ENCODE measurements at places on chromosomes 3 and 15.

GRCh38 chr3:55341502-55342031, 145.5 kb downstream of the WNT5A start:
- peak; percentile 65 for DNase-seq

- peak; percentile 81 for DNase-seq
Observed at GRCh38 chr3:119647843-119648575, 12.4 kb downstream of the POPDC2 start.

DNA sequence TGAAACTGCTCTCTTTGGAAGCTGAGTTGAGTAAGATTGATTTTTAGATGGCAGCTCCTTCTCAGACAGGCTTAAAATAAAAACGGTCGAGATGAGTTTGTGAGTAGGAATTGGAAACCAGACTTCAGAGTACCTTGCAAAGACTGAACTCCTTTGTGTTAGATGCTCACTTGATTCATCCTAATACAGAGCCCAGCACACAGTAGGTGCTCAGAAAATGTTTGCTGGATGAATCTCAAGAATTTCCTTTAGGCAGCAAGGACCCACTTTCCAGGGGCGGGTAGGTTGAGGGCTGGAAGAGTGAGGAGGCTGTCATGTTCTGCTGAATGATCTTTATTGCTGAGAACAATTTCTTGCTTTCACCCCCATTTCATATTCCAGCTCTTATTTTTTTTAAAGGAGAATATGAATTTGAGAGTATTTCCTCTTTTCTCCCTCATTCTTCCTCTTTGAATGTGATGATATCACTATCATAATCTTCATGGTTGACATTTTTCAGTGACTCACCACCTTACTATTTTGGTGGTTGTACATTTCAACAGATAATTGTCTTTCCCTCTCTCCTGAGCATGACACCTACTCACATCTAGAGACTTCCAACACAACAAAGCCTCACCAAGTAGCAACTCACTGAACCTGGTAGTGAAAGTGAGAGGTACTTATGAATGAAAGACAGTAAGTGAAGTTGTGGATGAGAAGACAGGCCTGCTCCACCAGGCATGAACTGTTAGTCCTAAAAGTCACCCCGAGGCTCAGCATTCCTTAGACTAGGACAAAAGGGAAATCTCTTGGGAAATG, 113.3 kb downstream of the PDCD6IP start:
- DNase-seq = peak; percentile 66

DNA sequence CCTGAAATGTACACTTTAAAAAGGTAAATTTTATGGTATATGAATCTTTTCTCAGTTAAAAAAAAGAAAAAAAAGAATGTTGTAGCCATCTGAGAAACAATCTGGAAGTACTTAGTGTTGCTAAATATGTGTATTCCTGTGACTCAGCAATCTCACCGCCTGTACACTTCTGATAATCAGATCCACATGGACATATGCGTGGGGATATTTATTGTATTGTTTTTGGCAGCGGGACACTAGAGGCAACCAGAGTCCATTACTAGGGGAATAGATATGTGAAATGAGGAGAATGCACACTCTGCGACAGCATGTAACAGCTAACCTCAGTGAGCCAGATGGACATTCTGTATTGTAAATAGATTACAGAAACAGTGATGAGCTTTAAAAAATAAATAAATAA, 65.4 kb downstream of the AQP9 start:
- DNase-seq = peak; percentile 94

- DNase-seq = no peak
Observed at GRCh38 chr3:153970047-153970446, 151.1 kb upstream of the ARHGEF26 start.

DNA sequence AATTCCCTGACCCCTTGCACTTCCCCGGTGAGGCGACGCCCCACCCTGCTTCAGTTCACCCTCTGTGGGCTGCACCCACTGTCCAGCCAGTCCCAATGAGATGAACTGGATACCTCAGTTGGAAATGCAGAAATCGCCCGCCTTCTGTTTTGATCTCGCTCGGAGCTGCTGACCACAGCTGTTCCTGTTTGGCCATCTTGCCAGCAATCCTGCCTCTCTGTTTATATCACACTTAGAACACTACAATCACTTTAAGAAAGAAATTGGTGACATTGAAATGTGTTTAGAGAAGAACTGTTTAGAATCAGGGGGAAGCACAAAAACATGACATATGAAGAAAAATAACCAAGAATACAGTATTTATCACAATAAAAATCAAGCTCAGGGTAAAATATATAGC, 127.5 kb upstream of the SUCLG2 start:
- no peak for DNase-seq

- DNase-seq = no peak
Observed at GRCh38 chr3:66033241-66034138, 5.2 kb downstream of the MAGI1 start.

DNA sequence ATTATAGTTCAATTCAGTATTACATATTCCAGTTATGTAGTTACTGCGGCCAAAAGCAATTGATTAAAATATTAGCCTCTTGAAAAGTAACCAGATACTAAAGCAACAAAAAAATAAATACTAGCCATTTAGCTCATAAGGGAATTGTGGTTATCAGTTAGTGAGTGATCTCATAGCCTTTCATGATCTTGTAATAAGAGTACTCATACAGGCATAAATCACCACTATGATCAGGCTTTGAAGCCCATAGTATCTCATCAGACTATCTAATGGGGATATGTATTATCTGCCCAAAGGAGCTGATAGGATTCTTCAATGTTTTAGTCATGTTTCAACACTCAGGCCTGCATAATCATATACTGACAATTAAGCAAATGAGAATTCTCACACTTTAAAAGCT, 184.1 kb upstream of the CCDC54 start:
- no peak for DNase-seq

DNA sequence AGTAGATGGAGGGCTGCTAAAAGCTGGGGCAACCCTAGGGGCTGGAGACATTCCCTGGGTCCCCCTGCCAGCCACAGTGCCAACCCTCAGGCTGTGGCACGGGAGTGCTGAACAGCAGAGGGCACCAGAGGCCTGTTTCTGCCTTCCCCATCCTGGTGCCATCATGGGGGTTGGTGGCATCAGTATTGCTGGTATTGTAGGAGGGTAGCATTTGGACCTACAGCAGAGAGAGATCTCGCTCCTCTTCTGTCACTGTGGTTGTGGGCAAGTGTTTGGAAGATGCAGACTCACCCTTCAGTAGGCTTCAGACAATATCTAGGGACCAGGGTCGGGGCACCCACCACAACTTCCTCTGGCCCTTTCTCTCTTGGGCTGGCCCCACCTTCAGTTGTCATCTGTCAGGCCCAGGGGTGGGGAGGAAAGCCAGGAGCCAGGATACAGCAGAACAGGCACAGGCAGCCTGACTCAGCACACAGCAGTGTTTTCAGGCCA, 123.5 kb downstream of the RPLP1 start:
- DNase-seq = no peak

DNA sequence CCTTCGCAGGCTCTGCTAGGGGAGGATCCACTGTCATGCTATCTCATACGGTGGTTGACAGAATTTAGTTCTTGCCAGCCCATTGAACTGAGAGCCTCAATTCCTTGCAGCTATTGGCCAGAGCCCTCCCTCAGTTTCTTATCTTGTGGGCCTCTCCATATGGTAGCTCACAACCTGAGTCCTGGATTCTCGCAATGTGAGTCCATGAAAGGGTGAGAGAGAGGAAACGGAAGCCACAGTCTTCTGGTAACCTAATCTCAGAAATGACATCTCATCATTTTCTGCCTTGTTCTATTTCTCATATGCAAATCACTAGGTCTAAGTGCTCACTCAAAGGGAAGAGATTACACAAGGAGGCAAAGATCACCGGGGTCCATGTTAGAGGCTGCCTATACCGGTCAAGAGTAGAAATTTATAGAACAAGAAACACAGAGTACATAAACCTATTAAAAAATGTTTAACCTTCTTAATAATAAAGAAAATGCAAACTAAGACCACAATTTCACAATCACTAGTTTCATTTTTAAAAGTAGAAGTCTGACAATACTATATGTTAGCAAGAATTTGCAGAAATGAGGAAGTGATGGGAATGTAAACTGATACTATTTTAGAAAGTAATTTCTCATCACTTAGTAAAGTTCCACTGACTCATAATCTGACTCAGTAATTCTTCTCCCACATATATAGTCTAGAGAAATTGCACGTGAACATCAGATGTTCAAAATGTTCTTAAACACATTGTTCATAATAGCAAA, 378.4 kb upstream of the AGTR1 start:
- DNase-seq = peak; percentile 81

DNA sequence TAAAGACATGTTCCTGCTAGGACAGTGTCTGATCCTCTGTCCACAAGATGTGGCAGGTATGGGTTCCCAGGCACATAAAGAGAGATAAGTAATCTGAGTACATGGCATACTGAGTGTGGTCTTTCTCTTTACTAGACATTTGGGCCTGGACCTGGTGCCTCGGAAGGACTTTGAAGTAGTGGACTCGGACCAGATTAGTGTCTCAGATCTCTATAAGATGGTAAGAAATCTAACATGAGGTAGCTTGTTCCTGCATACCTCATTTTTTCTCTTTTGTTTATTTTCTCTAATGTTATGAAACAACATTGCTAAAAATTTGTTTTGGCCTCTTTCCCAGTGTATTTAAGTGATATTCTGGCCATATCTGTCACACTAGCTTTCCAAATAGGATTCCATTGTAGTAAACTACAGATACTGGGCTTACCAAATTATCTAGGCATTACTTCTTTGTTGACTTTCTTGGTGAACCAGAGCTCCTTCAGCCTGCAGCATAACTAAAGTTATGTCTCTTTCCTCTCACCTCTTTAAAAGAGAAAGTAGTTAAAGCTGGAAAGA, 309.8 kb upstream of the MANF start:
- DNase-seq = no peak

DNA sequence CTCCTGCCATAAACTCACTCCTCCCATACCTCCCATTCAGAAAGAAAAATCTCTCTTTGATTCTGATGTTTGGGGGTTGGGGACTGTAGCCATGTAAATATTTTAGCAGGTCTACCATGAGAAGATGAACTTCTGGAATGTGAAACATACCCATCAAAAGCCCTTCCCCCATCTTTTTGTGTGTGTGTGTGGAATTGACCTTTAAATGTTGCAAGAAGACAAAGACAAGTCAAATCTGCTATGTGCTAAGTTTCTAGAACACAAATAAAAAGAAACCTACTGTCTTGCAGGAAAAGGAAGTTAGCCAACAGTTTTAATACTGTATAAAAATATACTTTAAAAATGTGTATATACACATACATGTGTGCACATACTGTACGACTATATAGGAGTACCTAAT, 29.7 kb upstream of the USP50 start:
- no peak for DNase-seq

GRCh38 chr15:39381517-39381916, 199.4 kb upstream of the THBS1 start:
- DNase-seq = peak; percentile 47

- no peak for DNase-seq
Observed at GRCh38 chr3:152436707-152437590, 168.2 kb downstream of the MBNL1 start.

DNA sequence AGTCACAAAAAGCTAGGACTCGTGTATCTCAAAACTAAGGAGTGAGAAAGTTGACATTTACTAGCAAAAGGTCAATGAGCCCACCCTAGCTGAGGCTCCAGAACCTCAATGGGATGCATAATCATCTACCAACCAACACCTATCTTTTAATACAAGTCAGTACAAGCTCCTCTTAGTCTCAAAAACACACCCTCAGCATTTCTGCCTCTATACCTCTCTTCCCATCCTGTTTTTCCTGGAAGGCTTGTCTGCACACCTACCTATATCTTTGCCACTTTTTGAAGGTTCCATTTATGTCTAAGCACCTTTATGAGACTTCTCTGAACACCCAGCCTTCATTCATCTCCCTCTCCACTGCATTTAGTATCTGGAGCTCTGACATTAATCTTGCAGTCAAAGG, 10.0 kb downstream of the WWTR1 start:
- DNase-seq = no peak

GRCh38 chr15:86611417-86612040, 531.9 kb downstream of the AGBL1 start:
- DNase-seq = peak; percentile 72

GRCh38 chr3:62982795-62983455, 107.7 kb upstream of the CADPS start:
- no peak for DNase-seq

- DNase-seq = no peak
Observed at GRCh38 chr3:61667383-61667782, 106.0 kb downstream of the PTPRG start.

GRCh38 chr3:151479452-151479851, 18.6 kb upstream of the IGSF10 start:
- DNase-seq = no peak

DNA sequence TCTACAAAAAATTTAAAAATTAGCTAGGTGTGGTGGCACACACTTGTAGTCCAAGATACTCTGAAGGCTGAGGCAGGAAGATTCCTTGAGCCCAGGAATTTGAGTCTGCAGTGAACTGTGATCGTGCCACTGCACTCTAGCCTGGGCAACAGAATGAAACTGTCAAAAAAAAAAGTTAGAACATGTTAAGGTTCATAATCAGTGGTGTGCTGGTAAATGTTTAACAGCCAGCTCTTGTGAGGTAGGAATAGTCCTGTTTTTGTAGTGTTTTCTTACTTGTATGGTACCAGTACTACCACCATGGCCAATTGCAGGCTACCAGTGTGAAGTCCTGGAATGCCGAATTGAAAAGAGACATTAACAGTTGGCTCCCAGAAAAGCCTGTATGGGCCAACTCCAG, 50.7 kb downstream of the ATG7 start:
- DNase-seq = no peak

- DNase-seq = no peak
Observed at GRCh38 chr3:196889844-196890708, 22.4 kb downstream of the SENP5 start.

DNA sequence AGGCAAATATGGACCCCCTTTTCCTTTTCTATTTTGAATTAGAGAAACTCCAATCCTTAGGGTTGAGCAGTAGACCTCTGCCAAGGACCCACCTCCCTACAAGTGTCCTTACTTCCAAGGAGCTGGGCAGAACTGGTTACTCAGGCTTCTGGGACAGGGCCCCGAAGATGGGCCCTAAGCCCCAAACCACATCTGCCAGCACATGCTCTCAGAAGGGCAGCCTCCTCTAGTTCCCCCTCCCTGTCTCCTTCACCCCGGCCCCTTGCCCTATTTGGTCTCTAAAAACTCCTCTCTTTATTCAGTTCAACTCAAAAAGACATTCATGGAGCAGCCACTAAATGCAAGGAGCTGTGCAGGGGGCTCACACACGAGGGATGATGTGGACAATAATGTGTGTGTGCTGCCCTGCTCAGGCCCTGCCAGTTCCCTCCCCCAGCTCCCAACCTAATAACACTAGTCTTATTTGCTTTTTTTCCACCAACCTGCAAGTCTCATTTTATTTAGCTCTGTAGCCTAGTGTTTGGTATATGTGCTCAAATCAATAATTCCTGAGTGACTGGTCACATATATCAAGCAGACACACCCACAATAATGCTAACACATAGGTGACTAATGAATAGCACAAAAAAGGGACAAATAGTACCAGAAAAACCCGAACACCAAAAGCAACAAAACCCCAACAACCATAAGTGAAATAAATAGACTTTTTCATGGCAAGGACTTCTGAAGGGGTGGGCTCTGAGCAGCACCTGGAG, 12.2 kb downstream of the ZDHHC3 start:
- no peak for DNase-seq

GRCh38 chr3:68447885-68448284, 484.5 kb downstream of the TAFA4 start:
- DNase-seq = no peak
